ENCODE measurements at places on chromosomes 2 and 18.

- DNase-seq, result no peak
Observed at GRCh38 chr2:164693390-164693789, 72.1 kb upstream of the GRB14 start.

DNA sequence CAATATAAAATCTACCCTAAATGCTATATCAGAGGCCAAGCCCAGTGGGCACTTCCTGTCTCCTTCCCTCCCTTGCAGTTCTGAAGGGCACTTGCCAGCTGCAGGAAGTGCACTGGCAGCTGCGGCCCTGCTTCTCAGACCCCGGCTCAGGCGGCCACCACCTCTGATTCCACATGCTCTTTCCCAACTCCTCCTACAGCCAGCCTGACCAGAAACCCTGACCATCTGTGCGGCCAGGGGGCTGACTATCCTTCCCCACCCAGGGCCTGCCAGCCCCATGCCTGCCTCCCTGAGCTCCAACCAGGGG, 88.6 kb downstream of the ZBTB7C start:
- DNase-seq, result no peak

DNA sequence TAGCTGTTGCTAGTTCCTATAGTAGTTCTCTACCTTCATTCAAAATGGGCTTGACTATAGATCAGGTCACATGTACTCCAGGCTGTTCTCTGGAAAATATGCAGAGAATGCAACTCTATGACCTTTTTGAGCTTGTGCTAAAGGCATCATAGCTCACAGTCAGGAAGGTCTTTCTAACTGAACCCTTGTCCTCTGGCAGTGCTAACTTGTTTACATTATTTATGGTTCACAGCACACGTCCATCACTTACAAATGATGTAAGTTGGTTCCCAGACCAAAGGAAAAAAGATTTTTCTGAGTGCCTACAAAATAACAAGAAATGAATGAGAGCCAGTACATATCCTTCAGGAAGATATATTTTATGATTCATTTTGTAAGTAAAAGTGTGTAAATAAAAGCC, 236.1 kb downstream of the GCA start:
- no peak for DNase-seq

GRCh38 chr18:35409911-35410310, 32.8 kb upstream of the ZNF396 start:
- no peak for DNase-seq

DNA sequence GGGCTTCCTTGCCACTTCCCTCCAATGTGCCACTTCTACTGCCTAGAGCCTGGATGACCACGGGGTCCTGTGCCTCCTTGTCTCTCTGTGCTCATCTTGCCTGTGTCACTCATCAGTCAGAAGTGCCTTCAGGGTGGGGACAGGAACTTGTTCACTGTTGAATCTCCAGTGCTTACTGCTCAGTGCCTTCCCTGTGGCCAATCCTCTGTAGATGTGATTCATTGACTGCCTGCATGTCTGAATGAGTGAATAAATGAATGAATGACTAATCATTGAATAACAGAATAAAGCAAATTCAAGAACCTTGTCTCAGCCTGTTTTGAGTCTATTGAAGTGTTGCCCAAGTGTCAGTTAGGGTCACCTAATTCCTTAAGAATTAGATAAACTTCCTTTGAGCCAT, 42.3 kb upstream of the FAM136A start:
- no peak for DNase-seq

DNA sequence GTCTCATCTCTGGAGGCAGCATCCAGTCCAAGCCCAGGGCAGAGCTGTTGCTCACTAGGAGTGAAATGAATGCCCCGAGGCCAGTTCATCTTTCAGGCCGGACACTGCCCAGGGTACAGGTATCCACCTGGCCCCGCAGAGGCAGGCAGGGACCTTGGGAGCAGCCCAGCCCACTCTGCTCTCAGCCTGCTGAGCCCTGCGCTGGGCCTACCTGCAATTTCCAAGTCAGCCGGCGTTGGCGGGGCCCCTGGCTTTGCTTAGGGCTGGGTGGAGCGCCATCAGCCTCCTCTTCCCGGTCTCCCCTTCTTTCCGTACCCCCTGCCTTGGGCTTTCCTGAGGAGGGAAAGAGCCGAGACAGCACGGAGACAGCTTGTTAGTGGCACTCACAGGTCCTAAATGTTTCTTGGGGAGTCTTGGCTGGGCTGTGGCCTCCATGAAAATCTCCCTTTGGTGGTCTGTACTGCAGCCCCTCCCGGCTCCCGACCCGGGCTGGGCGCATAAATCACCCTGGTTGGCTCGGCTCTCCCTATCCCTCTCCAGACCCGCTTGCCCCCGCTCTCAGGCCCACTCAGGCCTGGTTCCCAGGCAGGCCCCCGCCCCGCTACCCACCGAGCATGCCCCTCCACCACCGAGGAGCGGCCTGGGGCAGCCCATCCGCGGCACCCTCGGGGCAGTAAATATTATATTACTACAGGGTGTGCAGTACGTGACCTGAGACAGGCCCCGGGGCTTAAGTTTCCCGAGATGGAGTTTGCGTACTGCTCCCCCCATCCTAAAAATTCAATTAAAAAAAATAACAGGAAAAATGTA, 106.7 kb downstream of the DYSF start:
- DNase-seq, result no peak

DNA sequence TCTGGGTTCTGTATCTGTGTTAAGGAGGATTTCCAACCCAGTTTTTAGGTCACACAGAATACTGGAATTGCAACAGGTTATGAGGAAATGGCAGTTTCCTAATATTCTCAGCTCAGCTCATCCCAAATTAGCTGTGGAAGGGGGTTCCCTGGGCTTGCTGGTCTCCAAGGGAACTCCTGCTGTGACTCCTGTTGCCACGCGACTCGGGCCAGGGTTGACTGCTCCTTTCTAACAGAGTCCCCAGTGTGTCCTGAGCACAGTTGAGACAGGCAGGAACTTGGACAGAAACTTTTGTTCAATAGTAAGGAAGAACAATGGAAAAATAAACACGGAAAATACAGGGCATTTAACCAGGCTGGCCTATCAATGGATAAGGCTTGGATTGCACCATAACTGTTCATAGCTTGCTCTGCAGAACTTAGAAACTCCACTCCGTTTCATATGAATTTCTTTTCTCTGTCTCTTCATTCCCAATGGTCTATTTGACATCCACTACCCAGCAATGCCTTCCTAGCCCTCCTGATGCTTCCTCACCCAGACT, 3.8 kb upstream of the ROCK2 start:
- DNase-seq, result no peak

- no peak for DNase-seq
Observed at GRCh38 chr2:1787755-1788477, 43.6 kb upstream of the PXDN start.

GRCh38 chr2:120261387-120262006, 8.8 kb downstream of the RALB start:
- DNase-seq, result no peak

GRCh38 chr2:120481446-120482194, 135.7 kb downstream of the INHBB start:
- DNase-seq, result no peak

- DNase-seq, result no peak
Observed at GRCh38 chr2:217262911-217263310, 403.0 kb upstream of the TNP1 start.

DNA sequence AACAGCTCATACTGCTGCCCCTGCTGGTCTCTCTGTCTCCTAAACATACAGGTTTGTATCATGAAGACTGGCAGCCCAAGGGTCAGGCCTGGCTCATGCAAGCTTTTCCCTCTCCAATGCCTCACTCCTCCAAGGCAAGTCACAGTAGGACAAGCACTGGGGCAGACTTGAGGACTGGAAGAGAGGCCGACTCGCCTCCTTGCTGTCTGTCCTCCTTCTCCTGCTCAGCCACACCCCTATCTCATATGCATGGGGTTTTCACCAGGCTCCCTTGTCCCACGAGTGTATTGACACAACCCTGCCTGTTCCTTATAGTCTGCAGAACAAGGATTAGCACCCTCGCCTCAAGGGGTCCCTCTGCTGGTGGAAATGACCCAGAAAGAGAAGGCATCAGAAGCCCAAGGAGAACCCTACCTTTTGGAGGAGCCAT, 223.7 kb downstream of the SOX11 start:
- no peak for DNase-seq

DNA sequence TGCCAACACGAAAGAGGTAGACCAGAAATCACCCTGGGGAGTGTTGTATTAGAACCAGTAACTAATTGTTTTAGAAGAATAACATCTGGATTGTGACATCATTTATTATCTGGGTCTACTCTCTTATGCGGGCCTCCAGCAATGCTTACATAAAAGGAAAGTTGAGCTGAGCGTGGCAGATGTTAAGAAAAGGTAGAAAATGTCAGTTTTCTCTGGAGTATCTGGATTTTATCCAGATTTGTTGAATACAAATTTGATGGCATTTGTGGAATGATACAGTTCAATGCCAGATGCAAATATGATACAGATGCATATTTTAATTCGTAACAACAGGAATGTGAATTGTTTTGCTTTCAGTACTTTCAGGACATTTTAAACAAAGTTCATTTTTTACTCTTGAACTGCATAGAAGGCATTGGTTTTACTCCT, 90.3 kb downstream of the PRPF40A start:
- no peak for DNase-seq

- DNase-seq, result no peak
Observed at GRCh38 chr18:73365018-73365417, 497.2 kb upstream of the NETO1 start.

GRCh38 chr2:209986415-209986814, 16.0 kb upstream of the RPE start:
- DNase-seq, result no peak

DNA sequence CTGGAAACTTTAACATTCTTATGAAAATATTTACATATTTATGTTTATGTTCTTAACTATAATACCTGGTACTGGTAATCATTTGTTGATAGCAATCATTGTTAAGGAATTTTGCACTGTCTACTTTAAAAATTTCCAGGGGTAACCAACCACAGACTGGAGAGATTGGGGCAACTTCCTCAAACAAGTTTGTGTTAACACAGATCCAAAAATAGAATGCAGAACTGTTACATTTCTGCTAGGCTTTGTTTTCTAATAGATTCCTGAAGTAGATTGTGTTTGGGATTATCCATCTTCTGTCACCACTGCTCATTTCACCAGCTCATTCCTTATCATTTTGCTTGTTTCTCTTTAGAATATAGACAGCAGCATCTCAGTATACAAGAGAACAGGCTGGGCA, 23.7 kb downstream of the RNF125 start:
- DNase-seq, result no peak

DNA sequence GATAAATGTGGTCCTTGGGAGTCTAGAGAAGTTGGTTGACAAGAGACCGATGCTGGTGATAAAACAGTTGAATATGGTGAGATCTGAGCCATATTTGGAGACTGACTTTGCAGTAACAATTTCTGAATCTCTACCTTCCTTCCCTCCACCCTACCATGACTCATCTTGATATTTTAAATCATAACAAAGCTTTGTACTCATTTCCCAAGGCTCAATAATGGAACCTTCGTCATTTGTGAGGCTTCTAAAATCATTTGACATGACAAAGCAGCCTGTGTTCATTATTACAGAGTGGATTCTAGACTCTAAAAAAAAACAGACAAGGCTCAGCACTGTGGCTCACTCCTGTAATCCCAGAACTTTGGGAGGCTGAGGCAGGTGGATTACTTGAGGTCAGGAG, 38.5 kb upstream of the PDCL3 start:
- DNase-seq, result no peak

- no peak for DNase-seq
Observed at GRCh38 chr2:151878655-151879563, 50.7 kb upstream of the ARL5A start.

DNA sequence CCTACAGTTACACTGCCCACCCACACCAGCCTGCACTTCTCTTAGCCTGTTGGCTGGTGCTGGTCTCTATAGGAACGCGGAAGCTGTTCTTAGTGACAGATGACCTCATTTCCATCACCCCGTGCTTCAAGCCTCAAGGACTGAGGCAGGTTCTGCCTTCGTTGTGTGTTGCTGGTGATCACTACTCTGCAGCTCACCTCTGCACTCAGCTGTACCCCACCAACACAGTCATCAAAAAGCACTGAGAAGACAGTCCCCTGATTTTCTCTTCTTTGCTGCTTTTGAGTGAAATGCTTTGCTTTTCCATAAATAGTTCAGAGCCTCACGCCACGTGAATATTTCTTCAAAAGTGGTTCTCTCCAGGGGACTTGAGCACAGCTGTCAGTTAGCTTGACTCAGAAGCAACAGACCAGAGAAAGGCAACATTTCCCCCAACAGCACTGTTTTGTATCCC, 225.7 kb upstream of the CCDC150 start:
- no peak for DNase-seq

DNA sequence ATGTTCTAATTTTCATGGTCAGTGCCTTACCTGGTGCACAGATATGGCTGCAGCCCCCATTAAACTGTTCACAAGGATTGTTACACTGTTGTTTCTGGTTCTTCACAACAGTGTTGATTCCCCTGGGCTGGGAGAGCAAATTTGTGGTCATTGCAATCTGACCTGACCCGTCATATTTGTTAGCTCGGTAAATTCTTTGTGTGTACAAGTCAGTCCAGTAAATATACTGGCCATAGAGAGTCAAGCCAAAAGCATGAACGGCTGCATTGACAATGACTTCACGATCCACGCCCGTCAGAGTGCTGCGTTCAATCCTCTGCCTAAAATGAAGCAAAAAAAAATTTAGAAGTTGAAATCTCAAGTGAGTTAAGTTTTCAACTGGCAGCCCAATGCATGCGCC, 134.6 kb downstream of the DHRS9 start:
- DNase-seq, result no peak

Data from activated CD4-positive, alpha-beta T cell treated with anti-CD3 and anti-CD28 coated beads, Interleukin-2, amount 10 ng/mL, durations not matched to agents 7 days and 5 days (primary cell).